ENCODE measurements at places on chromosomes 6 and 20.

DNA sequence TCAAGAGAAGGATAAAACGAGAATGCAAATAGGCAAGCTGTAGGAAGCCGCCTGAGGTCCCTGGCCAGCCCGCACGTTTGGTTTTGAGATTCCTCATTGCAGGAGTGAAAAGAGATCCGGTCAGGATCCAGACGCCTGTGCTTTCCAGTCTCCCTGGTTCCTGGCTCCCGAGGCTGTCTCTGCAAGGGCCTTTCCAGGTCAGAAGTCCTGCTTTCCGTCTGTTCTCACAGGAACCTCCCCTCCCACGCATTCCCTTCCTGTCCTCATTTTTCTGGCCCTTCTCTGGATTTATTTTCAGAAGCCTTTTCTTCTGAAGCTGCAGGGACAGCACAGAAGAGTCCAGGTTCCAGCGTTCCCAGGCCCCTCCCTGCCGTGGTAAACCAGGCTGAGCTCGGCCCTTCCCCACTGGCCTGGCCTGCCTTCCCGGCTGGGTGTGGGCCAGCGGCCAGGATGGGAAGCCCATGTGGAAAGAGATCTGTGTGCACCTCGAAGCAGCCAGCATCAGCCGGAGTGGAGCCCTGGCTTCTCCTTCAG lies 54.0 kb downstream of the TMEM242 start:
- no peak for DNase-seq

DNA sequence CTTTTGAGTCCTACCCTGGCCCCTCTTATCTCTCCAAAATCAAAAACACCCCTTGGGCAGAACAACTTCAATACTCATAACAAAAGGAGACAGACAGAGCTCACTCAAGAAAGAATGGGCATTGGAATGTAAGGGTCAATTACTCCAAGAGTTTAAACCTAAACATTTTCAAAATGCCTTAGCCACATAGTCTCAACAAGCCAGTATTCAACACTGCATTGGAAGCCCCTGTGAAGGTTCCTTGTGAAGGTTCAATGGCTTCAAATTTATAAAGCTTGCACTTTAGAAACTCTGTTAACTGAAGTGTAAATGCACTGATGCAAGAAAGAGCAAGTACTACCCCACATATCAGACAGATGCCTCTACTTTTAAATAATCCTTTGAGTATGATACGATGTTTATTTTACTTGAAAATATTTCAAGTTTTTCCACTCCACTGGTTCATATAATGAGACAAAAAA lies 139.1 kb upstream of the LAMP5 start:
- DNase-seq = no peak

DNA sequence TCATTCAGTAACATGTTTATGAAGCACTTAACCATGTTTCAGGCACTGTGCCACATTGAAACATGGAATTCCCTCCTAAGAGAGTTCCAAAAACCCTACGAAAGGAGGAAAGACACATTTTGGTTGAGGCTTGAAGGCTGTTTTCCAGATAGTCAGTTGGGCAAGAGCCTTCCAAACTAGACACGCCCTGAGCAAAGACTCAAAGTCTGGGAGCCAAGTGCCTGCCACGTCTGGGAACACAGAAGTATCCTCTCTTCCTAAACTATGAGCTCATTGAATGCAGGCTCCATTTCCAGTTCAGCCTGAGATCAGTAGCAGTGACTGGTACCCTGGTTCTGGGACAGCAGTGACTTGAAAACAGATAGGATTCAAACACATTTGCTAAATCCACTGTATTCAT lies 74.5 kb upstream of the FAM8A1 start:
- DNase-seq = no peak

DNA sequence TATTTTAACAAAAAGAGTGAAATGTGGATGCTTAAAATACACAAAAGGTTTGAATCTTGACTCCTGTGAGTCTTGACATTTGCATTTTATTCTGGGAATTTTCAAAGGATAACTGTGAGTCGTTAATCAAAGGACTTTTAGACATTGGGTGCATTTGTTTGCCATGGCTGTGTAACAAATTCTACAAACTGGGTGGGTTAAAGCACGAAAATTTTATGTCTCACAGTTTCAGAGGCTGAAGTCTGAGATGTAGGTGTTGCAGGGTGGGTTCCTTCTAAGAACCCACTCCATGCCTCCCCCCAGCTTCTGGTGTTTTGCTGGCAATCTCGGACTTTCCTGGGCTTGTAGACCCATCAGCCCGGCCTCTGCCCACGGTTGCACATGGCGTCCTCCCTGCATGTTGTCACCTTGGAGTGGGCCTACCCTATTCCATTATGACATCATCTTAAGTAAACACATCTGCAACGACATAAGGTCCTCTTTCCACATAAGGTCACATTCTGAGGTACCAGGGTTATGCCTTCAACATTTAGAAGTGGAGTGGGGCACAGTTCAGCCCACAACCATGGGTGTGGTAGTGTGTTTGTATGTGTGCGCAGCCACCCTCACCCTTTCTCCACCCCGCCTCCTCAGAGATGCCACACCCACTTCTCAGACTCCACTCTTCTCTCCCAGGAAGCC lies 113.1 kb downstream of the FOXA2 start:
- no peak for DNase-seq

DNA sequence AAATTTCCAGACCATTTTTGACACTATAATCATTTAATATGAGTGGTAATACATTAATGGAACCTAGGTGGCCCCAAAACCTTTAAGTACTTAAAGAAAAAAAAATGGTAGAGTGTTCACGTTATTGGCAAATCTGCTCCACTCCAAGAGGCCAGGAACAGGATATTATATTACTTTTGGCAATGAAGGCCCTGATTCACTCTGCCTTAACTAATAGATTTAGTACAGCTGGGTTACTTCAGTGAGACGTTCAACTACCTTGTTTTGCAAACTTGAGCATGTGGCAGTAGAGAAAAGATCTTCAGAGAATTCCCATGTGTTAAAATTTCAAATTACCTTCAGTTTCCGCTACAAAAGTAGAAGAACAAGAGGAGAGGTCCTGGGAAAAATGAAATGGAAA lies 12.8 kb downstream of the ADNP start:
- no peak for DNase-seq

GRCh38 chr20:38307371-38308046 lies 3.6 kb downstream of the BPI start:
- DNase-seq = no peak

DNA sequence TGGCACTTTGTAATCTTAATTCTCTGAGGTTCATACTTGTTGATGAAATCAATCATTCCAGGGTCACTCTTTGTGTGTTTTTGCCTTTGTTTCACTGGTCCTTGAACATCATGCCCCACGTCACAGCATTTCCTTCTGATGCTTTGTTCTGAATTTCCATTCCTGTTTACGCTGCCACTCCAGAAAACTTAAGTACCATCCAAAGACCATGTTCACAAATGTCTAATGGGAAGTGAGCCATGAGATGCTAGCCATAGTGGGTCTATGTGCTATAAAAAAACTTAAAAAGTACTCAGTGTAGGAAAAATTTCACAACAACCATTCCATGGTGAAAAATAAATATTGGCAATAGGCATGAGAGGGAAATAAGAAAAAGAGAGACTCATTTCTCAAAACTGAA lies 232.0 kb downstream of the IBTK start:
- DNase-seq = no peak

GRCh38 chr20:15440049-15440820 lies 1102.8 kb upstream of the FLRT3 start:
- no peak for DNase-seq

- no peak for DNase-seq
Measured at GRCh38 chr20:17314264-17314663, 87.4 kb downstream of the PCSK2 start.

GRCh38 chr6:15320693-15321092 lies 74.8 kb downstream of the JARID2 start:
- no peak for DNase-seq

DNA sequence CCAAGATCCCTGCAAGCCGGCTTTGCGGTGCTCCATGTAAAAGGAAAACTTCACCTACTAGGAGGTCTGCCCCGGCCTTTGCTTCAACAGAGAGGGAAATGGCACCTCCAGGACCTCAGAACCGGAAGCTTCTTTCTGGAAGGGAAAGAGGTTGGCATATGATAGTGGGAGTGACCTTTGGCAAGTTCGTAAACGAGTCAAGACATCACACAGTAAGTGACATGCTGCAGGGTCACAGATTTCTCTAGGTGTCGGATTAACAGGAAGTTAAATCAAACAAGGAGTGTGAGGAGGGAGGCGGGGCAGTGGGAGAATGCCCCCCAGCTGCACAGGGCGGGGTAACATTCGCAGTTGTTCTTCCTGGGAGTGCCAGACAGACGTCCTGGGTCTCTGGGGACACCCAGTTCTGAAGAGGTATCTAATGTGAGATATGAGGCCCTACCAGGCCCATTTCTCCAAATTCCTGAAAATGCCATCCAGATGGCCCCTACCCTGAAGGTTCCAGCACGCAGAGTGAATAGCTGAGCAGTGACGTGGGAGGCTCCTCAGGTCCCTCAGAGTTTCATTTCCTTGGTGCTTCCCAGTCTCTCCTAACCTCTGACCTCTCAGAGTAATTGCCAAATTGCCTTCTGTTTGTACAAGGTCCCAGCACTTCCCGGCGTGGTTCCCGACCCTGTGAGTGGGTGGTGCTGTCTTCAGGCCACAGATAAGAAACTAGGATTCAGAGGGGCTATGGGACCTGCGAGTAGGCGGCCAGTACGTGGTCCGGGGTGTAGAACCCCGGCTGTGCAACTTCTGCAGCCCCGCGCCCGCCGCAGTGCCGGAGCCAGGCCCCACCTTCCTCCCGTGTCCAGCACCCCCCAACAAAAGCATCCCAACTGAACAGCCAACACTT lies 1.9 kb downstream of the RRBP1 start:
- no peak for DNase-seq

GRCh38 chr6:41640426-41640825 lies 2.2 kb downstream of the MDFI start:
- no peak for DNase-seq

GRCh38 chr20:1757606-1758512 lies 100.3 kb upstream of the SIRPG start:
- DNase-seq = no peak

DNA sequence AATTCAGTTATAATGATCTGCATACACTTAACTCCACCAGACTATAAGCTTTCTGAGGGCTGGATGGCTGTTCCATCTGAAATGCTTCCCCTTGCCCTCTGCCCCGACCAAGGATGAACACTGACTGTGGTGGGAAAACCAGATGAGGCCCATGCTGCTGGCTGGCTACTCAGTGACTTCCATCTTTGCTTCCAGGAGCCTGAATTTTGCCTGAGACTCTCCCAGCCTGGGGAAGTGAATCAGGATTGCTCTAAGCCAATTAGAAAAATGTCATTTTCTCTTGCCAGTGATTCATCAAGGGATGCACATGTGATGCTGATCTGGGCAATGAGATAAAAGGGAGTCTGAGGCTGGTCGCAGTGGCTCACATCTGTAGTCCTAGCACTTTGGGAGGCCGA lies 1.7 kb upstream of the TOMM34 start:
- no peak for DNase-seq

Measured in stimulated activated CD4-positive, alpha-beta T cell treated with anti-CD3 and anti-CD28 coated beads, TNF-alpha, amount 100 ng/mL, for 48 hours (primary cell).